CMK (cell line): ENCODE measurements at places on chromosomes 4 and X.

DNA sequence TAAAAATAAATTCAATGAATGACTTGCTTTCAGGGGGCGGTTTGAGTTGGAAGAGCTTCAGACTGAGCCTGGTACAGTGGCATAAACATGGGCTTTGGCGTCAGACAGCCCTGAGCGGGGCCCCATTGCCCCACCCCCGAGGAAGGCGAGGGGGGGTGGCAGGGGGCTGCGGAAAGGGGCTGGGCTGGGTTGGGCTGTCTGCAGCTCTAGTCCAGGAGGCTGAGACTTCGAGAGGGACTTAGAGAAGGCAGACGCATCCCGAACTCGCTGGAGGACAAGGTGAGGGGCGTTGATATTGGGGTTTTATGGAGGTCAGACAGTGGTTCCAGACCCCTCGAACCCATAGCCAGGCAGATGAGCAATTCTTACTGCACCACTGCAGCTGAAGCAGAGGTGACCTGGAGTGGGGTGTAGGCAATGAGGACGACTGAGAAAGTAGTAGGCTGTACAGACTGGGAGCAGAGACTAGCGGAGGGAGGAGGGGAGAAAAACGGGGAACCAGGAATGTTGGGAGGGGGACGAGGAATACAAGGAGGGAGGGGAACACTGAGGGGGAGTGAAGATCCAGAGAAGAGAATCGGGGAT is at the start of gene MAGED2:
TSS of gene MAGED2 (plus strand) at position 222 of the 585 bp plus-strand sequence. CDS start 1,587 bp downstream, outside the sequence.
- DNase-seq: peak; percentile 38

DNA sequence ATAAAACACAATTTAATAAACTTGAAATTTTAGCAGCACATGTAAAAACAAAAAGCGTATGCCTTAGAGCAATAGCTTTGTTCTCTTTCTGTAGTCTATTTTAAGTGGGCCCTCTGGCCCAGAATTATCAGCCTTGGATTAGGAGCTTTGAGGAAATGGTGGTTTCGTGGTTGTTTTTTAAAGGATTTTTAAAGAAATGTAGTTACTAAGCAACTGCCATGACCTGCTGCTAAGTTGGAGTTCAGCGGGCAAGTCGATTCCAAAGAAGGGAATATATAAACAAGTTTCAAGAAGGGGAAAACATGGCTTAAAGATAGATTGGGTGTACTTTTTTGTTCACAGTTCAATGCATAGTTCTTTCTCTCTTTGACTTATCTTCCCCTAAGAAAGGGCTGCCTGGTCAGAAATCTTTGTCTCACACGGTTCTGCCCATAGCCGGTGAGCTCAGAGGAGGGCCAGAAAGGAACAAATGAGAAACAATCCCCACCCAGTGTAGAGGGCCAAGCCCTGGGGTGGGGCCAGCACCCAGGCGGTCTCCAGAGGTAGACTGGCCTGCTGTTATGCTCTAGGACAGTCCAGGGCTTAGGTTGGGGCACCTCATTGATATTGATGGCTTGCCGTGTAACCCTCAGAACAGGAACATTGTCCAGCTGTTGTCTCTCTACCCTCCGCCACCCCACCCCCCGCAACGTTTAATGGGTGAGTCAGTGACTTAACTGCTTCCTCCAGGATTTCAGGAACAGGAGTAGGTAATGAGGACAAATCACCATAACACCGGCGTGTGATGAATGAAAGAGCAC is 32.5 kb downstream of the DLG3 start:
- DNase-seq: no peak

GRCh38 chr4:33606951-33607350 is 2637.4 kb downstream of the ARAP2 start:
- DNase-seq: no peak

- no peak for DNase-seq
Measured at GRCh38 chr4:65999518-65999871, 329.2 kb upstream of the EPHA5 start.

GRCh38 chrX:135516376-135516775 is 4.1 kb upstream of the INTS6L start:
- DNase-seq: no peak

- no peak for DNase-seq
Measured at GRCh38 chrX:3346501-3347259, at the start of gene MXRA5. Gene MXRA5, minus strand, starts transcription at chrX:3346652. Its CDS starts 2,819 bp downstream, at chrX:3343833.

GRCh38 chr4:152083338-152083737 is 322.5 kb upstream of the GATB start:
- DNase-seq: no peak

DNA sequence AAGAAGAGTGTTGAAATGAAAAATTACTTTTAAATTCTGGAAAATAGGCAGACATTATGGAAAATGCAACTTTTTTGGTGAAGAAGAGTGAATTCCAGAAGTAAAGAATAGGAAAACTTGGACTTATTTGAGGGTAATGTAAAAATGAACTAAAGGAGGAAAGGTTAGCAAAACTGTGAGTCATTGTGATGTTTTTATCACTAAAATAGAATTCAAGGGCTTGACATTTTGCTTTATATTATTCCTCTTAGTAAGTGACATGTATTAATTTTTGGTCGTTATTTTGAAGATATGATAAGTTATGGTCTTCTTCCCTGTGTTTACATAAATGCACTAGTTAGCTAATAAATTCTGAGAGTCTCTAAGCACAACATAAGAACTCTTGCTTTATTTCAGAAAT is 390.9 kb downstream of the FAT4 start:
- no peak for DNase-seq

GRCh38 chr4:76377911-76378310 is 43.0 kb downstream of the CCDC158 start:
- no peak for DNase-seq

DNA sequence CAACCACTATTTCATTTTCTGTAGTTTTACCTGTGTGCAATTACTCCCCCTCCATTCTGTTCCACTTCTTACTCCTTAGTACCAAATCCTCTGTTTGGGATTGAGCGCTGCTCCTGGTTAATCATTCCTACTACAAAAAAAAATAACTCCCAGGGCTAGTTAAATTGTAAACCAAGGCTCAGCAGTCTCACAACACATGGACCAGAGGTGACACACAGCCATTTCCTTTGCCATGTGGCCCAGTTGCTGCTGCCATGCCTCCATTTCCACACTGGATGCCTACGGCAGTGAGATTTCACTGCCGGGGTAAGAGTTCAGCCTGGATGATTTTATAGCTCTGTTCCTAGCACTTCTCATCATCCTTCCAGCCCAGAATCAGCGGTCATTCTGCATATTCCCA is 107.2 kb downstream of the AKAP4 start:
- no peak for DNase-seq

GRCh38 chrX:357035-357692 is 29.5 kb downstream of the PPP2R3B start:
- DNase-seq: no peak

GRCh38 chr4:98802770-98803198 is 126.1 kb downstream of the EIF4E start:
- DNase-seq: no peak

GRCh38 chr4:88706574-88706973 is 8.9 kb upstream of the NAP1L5 start:
- DNase-seq: no peak

GRCh38 chr4:12555011-12555410 is 929.1 kb downstream of the RAB28 start:
- DNase-seq: peak; percentile 30

DNA sequence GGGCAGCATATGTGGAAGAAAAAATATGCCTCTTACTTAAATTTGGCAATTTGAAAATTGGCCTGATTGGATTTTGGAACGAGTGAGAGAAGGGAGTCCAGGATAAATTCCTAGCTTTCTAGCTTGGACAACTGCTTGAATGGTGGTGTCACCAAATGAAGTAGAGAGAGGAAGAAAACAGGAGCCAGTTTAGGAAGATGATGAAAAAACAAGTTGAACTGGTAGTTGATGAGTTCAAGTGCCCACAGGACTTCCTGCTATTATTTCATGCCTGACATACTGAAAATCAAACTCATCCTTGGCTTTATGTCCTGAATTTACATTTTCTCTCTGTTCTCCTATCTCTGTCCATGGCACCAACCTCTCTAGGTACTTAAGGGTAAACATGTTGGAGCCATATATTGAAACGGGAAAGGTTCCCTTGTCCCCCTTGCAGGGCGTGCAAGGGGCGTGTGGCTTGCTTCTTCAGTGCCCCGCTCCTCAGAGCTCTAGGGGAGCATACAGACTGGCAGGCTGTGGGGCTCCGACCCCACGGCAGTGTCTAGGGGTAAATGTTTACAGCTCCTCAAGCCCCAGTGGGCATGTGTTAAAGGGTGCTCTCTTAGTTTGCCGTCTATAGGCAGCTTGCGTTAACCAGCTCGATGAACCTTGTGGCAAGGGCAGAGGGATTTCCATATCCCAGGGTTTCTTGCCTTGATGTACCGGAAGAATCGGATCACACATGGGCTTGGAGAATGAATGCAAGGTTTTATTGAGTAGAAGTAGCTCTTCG is 250.7 kb upstream of the PGRMC2 start:
- DNase-seq: no peak

GRCh38 chr4:165757451-165757850 is 115.6 kb upstream of the TLL1 start:
- DNase-seq: no peak

GRCh38 chrX:45775468-45775867 is 574.8 kb upstream of the DIPK2B start:
- DNase-seq: no peak

- DNase-seq: no peak
Measured at GRCh38 chr4:143384381-143384994, 47.8 kb downstream of the GAB1 start.

- DNase-seq: no peak
Measured at GRCh38 chr4:15270201-15270600, 157.6 kb upstream of the C1QTNF7 start.

GRCh38 chrX:123237271-123237670 is 53.2 kb downstream of the GRIA3 start:
- no peak for DNase-seq

DNA sequence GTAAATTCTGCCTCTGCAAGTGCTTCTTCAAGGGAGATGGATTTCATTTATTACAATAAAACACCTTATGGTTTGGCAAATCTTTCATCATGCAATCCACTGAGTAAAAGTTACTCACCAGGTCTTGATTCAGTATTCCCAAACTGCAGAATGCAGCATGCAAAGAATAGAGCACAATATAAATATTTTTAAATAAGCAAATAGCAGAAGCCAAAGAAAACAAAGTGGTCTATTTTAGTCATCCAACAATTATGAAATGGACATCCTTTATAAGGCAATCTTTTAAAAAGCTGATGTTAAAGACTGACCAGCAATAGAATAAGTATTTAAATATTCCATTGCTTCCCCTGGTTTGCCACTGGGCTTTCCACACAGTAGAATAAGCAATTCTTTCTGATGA is 59.5 kb downstream of the SLC39A8 start:
- DNase-seq: no peak

GRCh38 chr4:185304944-185305690 is 90.6 kb downstream of the LRP2BP start:
- no peak for DNase-seq

GRCh38 chr4:119025916-119026661 is 109.5 kb upstream of the MYOZ2 start:
- no peak for DNase-seq

- peak; percentile 42 for DNase-seq
Measured at GRCh38 chr4:6327220-6327917, 57.7 kb downstream of the WFS1 start.

GRCh38 chr4:101027721-101028120 is 319.6 kb downstream of the PPP3CA start:
- DNase-seq: no peak

GRCh38 chr4:47933840-47934239 is 19.5 kb upstream of the NFXL1 start:
- no peak for DNase-seq

DNA sequence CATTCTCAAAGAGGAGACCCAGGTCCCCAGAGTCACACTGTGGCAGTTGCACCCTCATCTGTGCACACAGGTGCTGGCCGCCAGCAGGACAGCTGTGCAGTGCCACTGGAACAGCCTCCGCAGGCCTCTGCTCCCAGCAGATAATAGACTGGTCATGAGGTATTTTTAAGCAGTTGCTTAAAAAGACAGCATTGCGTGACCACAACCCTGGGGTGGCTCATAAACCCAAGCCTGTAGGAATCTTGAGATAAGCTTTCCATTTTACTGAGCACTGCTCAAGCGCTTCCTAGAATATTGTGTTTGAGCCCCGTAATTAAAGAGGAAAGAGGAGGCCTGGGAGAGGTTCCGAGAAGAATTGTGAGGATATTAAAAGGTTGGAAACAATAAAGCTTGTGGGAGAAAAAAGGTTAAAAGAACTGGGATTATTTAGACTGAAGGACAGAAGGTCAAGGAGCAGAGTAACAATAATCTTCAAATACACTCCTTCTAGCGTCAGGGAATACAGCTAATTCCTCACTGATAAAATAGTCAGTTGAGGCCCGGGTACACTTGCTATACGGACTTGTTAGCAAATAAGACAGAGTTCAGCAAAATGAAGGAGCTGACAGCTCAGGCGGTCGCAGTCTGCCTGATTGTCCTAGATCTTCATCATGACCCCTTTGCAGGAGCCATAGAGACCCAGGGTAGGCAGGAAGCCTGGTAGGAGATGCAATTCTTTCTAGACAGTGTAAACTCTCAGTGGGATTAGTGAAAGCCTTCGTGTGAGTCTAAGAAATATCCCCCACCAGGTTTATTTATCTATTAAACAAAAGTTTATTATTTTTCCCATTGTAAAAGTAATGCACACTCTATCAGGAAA is 86.2 kb upstream of the KIT start:
- peak; percentile 87 for DNase-seq

GRCh38 chr4:137647375-137647774 is 115.1 kb upstream of the PCDH18 start:
- no peak for DNase-seq

- DNase-seq: no peak
Measured at GRCh38 chrX:148647651-148648050, 147.2 kb downstream of the AFF2 start.

DNA sequence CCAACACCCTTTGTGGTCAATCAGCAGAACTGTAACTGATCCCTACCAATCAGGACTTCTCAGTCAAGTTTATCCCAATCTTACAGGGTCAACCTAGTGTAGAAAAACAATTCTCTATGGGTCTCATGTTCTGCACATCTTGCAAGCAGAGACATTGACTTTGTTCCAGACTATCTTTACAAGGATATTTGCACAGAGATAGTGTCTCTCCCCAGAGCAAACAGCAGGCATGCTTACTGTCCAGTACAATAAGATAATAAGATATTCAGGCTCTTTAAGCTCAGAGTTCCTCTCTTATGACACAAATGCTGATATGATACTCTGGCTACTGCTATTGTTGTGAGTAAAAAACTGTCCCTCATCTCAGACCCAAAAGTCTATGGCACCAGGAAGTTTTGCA is 53.2 kb downstream of the ACSL4 start:
- DNase-seq: no peak

DNA sequence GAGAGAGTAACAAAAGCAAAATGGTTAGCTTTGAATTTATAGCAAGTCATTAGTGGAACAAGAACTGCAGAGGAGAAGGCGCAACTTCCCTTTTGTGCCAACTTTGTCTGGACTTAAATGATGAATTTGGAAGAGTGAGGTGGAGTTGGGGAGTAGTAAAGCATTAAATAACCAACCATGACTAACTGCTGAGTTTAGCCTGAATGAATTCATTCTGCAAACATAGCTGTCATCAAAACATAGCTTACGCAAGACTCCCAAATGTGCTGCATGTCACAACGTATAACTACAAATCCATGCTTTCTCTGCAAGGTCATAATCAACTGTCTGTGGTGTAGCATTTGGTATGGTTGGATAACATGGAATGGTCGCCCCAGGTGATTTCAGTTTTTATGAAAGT is 75.9 kb upstream of the RPL34 start:
- DNase-seq: no peak

- no peak for DNase-seq
Measured at GRCh38 chrX:17072301-17072700, 125.8 kb downstream of the REPS2 start.
